ENCODE measurements at places on chromosomes 7 and 10.

DNA sequence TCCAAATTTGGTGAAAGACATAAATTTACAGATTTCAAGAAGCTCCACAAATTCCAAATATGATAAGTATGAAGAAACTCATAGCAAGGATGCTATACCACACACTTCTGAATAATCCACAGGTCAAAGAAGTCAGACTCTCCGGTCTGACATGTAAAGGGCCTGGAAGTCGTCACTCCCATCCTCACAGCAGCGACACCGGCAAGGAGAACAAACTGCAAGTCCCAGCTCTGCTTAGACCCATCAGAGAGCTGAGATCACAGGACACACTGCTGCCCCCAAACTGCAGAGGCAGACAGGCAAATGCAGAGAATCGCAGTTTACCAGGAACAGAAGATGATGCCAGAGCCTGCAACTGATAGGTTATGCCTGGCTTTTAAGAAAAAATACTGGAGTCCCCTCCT lies 62.0 kb downstream of the AMZ1 start:
- DNase-seq = no peak

DNA sequence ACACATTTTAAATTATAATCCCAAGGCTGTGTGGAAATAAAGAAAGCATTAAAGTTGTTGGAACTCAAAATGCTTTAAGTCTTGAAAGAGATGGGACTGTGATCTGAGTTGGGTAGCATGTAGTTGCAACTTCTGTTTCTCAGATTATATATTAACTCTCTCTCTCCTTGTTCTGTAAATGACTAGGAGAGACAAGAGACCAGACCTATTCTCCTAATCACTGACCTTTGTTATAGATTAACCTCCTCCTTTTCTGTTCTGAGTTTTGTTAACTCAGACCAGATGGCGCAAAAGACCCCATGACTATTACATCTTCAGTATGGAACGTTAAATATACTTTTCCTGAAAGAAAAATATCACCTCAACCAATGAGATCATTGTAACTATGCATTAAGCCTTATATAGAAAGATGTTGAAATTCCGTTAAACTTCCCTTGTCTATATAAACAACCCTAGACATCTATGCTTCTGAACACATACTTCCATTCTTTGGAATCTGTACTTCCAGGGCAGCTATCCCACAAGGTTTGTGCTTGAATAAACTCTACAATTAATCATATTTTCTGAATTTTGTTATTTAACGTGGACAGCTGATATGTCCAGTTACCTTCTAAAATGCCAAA lies 143.5 kb upstream of the TRIM24 start:
- DNase-seq = no peak

- no peak for DNase-seq
These were observed 98.2 kb upstream of the PITRM1 start for GRCh38 chr10:3270577-3271316.

DNA sequence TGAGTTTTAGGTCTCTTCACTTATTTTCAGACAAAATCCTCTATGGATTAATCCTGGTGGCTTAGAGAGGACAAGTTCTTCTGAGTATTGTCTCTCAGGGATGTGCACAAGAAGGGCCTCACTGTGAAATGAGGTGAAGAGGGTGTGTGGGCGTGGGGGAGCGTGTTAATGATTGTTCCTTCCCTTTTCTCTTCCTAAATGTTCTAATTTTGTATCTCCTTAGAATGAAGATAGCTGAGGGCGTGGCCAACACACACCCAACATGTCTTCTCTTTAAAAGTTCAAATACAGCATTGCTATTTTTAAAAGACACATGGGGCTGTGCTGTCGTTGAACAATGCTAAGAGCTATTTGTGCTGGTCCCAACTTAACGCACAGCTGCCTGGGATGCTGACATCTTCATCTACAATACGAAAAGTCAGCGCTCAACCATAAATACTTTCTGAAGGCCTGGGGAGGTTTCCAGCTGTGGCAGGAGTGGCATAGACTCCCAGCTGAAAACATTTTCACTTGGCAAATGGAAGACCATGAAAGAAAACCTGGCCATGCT lies 135.9 kb downstream of the JCAD start:
- DNase-seq = no peak
